ENCODE measurements at places on chromosomes 7 and 10.

DNA sequence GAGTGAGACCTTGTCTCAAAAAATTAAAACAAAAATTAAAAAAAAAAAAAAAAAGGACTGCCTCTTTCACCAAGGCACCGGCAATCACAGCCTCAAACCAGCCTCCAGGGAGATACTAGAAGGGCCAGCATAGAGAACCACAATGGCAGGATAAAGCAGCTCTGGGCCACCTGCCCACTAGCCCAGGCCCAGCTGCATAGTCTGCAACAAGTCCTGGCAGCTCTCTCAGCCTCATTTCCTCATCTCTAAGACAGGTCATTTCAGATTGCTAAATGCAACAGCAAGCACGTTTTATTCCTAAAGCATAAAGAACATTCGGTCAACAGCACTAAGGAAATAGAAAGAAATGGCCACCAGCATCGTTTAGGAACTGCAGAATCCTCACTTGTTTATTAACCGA lies 28.8 kb downstream of the XPNPEP1 start:
- DNase-seq, result peak; percentile 90

DNA sequence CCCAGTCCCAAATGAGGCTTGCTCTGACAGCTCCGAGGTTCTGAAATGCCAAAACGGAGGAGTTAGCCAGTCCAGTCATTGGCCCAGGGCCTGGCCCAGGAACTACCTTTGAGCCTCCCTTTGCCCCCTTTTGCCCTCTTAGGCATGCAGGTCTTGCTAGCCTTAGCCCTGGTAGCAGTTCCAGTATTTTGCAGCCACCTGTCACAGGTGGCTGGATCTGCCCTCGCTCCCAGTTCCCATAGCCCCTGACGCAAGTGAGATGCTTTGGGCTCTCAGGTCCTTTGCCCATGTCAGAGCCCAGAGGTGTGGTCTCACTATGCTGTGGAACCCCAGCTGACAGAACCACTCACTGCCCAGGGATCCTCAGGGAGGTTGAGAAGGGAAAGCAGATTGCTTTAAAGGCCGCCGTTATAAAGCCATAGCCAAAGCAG lies 42.0 kb downstream of the GPRIN2 start:
- DNase-seq, result no peak

DNA sequence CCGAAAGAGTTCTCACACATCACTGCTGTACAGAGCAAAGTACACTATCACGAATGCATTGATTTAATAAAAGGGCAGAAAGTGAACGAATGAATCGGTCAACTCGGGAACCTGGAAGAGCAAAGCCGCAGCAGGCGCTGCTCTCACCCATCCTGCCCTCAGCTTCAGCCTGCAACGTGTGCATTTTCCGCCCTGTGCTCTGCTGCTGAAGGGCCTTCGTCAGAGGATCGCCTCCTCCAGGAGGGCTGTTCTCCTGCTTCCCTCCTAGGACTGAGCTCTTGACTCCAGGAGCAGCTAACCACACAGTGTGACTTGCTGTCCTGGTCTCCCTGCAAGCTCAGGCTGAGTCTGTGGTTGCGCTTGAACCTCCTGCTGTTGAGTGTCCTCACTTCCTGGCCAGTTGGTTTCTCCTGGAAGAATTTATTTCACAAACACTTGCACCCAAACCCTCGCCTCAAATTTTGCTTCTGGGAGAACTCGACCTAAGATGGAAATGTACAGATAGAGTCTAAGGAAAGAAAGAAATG lies 473.0 kb upstream of the KLF6 start:
- DNase-seq, result peak; percentile 8

- DNase-seq, result no peak
These were observed 320.3 kb downstream of the LRRTM3 start for GRCh38 chr10:67246066-67246555.

DNA sequence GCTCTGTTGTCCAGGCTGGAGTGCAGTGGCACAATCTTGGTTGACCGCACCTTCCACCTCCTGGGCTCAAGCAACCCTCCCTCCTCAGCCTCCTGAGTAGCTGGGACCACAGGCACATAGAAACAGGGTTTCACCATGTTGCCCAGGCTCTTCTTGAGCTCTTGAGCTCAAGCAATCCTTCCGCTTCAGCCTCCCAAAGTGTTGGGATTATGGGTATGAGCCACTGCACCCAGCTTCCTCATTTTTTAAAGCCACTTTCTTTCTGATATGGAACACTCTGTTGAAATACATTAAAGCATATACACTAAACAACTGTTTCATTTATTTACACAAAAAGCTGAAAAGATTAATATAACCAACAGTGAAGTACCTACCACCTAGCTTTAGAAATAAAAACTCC lies 117.2 kb downstream of the CLEC2L start:
- no peak for DNase-seq

DNA sequence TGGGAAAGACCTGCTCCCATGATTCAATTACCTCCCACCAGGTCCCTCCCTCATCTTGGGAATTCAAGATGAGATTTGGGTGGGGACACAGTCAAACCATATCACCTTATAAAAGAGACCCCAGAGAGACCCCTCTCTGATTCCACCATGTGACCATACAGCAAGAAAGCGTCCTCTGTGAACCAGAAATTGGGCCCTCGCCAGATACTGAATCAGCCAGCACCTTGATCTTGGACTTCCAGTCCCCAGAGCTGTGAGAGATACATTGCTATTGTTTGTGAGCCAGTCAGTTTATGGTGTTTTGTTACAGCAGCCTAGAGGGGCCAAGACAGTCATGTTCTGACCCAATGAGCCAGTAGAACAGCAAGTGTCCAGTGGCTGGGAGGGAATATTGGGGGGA lies 232.6 kb downstream of the PAXIP1 start:
- DNase-seq, result no peak

- DNase-seq, result no peak
These were observed 84.9 kb upstream of the SEC61G start for GRCh38 chr7:54843841-54844355.

DNA sequence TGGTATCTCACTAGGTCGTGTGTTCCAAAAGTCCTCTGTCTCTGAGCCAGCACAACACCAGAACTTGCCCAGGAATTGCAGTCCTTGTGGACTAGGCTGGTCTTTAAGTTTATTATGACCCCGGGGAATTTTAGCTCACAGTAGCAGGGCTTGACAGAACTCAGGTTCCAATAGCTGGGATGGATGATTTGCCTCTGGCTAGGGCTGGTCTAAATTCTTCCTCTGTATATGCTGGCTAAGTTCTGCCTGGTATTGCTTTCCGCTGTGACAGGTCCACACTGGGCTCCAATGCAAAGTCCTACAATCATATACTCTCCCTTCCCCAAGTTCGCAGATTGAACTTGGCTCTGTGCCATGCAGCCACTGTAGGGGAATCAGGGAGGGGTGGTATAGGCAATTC lies 52.5 kb downstream of the FAS start:
- DNase-seq, result no peak

- no peak for DNase-seq
These were observed 90.2 kb downstream of the FRMD4A start for GRCh38 chr10:14240253-14241189.

GRCh38 chr7:55509322-55509721 lies 63.0 kb downstream of the VOPP1 start:
- peak; percentile 93 for DNase-seq

- DNase-seq, result no peak
These were observed 165.4 kb upstream of the ADO start for GRCh38 chr10:62639144-62639543.

DNA sequence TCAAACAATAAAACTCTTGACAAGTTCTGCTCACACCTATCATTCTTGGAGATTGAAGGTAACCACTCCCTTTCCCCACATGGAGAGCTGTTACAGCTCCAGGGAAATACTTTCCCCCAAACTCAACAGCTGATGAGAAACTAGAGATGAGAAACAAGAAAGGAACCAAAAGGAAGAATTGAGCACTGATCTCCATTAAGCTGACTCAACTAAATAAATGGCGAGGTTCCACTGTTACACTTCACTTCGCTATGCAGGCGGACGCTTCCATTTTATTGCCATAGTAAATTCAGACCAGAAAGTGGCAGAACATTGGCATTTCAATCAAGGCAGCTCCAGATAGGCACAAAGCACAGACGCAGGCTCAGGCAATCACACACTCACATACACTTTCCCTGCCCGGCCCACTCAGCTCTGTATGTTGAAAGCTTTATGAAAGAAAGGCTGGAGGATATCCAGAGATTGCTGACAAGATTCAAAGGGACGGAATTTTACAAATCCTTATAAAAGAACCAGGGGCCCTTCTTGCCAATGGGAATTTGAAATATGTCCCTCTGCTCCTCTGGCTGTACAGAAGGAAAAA lies 11.5 kb upstream of the YAE1 start:
- DNase-seq, result no peak

DNA sequence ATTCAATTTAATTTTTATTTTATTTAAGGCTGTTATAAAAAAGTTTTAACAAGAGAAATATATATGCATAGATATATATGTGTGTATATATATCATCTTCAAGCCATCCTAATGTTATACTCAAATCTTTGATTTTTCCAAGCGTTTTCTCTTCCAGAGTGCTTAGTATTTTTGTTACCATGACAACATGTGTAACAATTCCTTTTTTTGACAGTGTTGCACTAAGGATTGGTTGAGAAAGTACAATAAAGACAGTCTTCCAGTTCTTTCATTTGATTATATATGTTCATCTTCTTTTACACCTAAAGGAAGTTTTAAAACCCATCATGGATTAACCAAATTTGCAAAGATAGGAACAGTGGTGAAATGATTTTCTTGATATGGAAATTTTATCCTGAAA lies 171.7 kb downstream of the KLF6 start:
- no peak for DNase-seq

GRCh38 chr10:96703358-96703757 lies 17.0 kb downstream of the PIK3AP1 start:
- no peak for DNase-seq

GRCh38 chr10:86248062-86248461 lies 118.5 kb downstream of the GRID1 start:
- no peak for DNase-seq

GRCh38 chr10:19041171-19041570 lies 7.4 kb upstream of the MALRD1 start:
- DNase-seq, result peak; percentile 62

GRCh38 chr10:30813872-30814481 lies 184.4 kb upstream of the LYZL2 start:
- peak; percentile 63 for DNase-seq

GRCh38 chr10:124681626-124682552 lies 62.3 kb downstream of the FAM53B start:
- DNase-seq, result no peak

GRCh38 chr10:132564690-132565089 lies 27.1 kb downstream of the INPP5A start:
- no peak for DNase-seq

DNA sequence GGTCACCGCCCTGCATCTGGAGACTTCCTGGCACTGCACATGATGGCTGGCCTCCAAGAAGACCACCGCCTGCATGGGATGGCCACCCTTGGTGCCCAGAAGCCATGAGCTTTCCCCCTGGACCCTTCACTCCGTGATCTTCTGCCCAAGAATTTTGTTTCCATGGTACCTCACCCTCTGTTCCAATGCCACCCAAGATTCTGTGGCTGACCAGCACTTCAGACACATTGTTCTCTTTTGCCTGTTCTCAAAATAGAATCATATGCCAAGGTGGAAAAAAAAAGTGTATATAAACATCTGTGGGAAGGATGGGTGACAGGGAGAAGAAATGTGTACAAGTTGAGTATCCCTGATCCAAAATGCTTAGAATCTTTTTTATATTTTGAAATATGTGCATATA lies 12.1 kb downstream of the HTR7 start:
- DNase-seq, result no peak

DNA sequence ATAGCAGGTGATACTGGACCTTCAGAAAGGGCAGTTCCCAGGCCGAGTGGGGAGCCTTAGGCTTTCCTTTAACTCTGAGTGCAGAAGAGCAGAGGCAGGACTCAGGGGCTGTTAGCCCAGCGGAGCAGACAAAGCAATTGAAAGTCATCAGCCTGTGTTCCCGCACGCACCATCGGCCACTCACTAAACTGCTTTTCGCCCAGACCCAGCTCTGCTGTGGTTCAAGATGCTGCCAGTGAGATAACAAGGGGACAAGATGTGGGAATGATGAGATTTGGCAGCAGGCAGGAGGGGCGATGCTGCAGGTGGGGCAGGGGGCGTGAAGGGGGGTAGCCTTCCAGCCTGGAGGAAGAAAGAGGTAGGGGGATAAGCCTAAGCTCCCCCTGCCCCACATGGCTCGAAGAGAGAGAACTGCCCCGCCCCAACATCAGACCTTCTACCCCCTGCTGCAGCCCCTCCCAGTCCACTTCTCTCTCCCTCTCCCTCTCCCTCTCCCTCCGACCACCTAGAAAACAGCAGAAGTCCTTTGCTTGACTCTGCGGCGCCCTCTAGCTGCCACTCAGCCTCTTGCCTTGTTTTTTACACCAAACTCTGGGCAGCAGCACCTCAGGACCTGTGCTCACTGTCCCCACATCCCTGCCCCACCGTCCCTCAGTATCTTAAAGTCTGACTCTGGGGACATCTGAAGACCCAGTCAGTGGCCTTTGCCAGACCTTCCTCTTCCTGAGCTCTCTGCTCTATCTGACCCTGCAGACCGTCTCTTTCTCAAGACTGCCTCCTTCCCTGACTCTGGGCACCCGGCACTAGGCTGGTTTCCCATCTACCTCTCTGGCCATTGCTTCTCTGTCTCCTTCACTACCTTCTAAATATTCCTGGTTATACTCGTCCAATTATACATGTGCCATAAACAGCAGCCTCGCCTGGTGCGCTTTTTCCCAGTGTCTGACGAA lies 110.5 kb downstream of the C10orf105 start:
- DNase-seq, result peak; percentile 80

DNA sequence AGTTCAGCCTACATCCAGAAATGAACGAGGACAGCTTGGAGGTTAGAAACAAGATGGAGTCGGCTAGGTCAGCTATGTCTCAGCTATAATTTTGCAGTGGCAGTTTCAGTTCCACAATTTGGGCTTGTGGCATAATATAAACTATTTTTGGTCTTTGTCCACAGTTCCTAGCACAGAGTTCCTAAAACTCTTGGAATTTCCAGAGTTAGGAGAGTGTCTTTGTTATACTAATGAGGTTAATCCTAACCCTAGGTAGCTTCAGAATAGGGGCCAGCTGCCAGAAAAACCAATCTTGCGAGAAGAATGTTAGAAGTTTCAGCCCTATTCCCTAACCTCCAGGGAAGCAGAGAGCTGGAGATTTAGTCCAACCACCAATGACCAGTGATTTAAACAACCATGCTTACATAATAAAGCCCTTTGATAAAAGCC lies 131.9 kb downstream of the AKR1D1 start:
- DNase-seq, result no peak

DNA sequence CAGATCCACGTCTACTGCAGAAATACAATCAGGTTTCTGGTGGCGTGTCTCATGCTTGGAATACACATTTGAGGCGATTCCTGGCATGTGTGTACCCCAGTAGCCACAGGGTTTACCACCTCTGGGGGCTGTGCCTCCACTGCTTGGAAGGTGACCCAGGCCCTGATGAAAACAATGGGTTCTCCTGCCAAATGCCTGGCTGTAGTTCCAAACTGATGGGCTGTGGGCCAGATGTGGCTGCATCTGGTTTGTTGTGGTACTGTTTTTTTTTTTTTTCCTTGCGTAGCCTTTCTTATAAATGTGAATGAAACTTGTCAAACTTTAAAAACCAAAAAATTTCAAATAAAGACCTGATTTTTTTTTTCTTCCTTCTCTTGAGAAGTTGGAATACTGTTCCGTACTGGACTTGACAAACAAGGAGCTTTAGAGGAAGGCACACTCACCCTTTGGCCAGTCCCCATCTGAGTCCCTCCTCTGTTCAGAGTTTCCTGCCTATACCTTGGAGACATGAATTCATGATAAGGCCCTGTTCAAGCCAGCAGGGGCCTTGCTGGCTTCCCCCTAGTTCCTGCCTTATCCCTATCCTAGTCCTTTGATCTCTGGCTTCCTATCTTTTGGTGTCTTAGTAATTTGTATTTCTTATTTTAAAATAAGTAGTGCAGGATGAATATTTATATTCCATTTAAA lies 217.1 kb downstream of the PHTF2 start:
- DNase-seq, result no peak

GRCh38 chr7:7239346-7239745 lies 57.0 kb downstream of the C1GALT1 start:
- no peak for DNase-seq

Data from choroid plexus epithelial cell (primary cell).